Activated naive CD8-positive, alpha-beta T cell treated with anti-CD3 and anti-CD28 coated beads for 36 hours (primary cell): ENCODE measurements at places on chromosomes 1 and 21. TPM values are rescaled to one million over a fixed set of nuclear protein-coding genes. Genes with fewer than 3 reads are reported as not detected.

GRCh38 chr1:161510477-161510876 is 5.2 kb downstream of the FCGR2A start:
- no peak for DNase-seq

DNA sequence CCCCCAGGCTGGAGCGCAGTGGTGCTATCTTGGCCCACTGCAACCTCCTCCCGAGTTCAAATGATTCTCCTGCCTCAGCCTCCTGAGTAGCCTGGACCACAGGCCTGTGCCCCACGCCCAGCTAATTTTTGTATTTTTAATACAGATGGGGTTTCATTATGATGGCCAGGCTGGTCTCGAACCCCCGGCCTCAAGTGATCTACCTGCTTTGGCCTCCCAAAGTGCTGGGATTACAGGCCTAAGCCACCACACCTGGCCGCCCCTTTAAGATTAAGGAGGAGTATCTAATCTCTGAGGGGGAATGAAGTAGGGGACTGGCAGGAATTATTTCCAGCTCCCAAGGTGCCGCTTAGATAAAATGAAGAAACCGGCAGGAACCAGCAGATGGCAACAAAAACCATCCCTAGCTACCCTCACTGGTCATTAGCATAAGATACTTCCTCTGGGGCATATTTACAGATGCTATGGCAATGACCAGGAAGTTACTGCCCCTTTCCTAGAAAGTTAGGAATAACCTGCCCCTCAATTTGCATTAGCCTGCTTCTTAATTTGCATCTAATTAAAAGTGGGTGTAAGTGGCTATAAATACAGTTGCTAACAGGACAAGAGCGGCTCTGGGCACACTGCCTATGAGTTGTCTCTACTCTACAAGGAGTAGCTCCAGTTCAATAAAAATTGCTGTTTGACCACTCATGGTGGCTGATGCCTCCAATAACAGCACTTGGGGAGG is 7.1 kb upstream of the NSUN4 start:
- DNase-seq: no peak

- DNase-seq: no peak
Measured at GRCh38 chr21:16420031-16420724, 690.4 kb downstream of the USP25 start.

The C8A gene
- total RNA-seq: not detected
